A172 (cell line): ENCODE measurements at places on chromosomes 11 and 22. TPM values are rescaled to one million over a fixed set of nuclear protein-coding genes. Genes with fewer than 3 reads are reported as not detected.

NCF4 gene
- total RNA-seq, result not detected in 2 replicates

INS gene
- total RNA-seq, result not detected in 2 replicates

DCHS1 gene
- total RNA-seq, result 2.3 and 3.8 TPM in 2 replicates

C11orf42 gene
- total RNA-seq, result not detected in 2 replicates

VPS26B gene
- 25.1 and 25.4 TPM in 2 replicates for total RNA-seq

FERMT3 gene
- 15.1 and 18.7 TPM in 2 replicates for total RNA-seq
